ENCODE measurements at places on chromosomes 11 and 22.

GRCh38 chr22:48336339-48337060 lies 1491.2 kb downstream of the BRD1 start:
- DNase-seq, result no peak

DNA sequence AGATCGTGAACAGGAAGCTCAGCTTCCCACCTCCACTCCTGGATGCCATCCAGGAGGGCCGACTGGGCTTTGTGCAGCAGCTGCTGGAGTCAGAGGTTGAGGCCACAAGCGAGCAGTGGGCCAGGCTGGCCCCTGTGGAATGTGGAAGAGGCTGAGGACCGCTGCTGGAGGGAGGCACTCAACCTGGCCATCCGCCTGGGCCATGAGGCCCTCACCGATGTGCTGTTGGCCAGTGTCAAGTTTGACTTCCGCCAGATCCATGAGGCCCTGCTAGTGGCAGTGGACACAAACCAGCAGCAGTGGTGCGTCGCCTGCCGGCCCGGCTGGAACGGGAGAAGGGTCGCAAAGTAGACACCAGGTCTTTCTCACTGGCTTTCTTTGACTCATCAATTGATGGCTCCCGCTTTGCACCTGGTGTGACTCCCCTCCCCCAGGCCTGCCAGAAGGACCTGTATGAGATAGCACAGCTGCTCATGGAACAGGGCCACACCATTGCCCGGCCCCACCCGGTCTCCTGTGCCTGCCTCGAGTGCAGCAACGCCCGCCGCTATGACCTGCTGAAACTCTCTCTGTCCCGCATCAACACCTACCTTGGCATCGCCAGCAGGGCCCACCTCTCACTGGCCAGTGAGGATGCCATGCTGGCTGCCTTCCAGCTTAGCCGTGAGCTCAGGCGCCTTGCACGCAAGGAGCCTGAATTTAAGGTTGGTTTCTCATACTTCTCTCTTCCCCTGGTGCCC lies 24.9 kb downstream of the ART5 start:
- DNase-seq, result no peak

GRCh38 chr11:66604155-66604554 lies 11.2 kb downstream of the CCS start:
- DNase-seq, result no peak

GRCh38 chr11:27473017-27473406 lies 422 bp upstream of the LGR4 start:
- DNase-seq, result no peak

DNA sequence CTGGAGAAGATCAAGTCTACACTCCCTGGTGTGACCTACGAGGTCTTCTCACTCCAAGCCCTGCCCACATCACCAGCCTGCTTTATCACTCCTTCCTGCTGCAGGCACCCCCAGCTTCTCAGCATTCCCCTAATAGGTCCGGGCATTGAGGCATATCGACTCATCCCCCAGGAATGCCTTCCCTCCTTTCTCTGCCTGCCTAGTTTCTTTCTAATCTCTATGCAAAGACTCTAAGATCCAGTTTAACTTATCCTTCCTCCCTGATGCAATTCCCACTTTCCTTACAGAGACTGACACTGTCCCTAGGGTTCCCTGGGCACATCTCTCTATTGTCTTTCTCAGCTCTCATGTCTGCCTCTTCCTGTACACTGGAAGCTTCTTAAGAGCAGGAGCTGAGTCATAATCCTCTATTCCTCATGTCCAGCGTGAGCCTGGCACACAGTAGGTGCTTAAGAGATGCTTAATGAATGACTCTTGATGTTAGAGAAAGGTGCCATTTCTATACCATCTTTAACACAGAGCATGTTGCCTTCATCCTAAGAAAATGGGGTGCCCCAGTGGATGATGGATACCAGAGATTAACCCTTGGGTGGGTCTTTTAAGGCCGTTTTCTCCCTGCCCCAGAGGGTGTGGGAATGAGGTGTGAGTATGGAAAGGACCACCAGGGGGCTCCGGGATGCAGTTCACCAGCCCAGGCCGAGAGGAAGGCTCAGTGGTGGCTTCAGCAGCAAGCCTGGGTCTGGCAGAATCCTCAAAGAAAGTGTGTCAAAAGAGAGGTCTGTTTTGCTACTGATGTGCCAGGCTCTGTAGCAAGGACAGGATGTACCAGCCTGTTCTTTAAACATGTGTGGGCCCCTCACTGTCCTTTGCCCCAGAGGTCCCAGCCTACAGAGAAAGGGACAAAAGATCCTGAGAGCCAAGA lies 34.7 kb downstream of the PARVA start:
- no peak for DNase-seq

DNA sequence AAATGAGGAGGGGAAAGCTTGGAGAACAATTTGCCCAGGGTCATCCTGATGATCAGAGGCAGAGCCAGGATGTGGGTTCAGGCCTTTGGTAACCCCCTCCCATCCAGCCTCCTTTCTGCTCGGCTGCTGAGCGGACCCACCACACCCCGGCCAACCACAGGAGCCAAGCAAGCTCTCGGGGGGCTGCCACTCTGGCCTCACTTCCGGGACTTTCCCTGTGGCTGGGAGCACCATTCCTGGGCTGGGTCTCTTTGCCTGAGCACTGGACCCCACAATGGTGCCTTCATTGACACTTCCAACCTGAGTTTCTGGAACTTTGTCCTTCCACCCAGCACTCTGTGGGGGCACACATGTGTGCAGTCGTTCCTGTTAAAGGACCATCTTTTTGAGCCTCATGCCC lies 9.8 kb downstream of the TOP3B start:
- DNase-seq, result no peak

DNA sequence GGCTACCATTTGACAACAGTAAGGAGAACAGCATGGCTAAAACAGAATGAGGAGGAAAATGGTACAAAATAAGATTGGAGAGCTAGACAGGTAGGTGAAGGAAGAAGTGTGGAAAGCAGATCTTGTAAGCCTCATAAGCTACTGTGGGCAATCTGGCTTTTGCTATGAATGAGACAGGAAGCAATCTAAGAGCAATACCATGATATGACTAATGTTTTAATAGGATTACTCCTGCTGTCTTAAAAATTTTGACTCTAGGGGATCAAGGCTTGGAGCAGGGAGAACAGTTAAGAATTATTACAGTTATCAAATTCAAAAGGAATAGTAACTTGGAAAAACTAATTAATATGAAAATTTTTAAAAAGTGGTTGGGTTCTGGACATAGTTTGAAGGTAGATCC lies 1166.0 kb upstream of the CCDC90B start:
- DNase-seq, result no peak

- no peak for DNase-seq
These were observed 61.6 kb upstream of the PPARA start for GRCh38 chr22:46088541-46089311.

- DNase-seq, result no peak
These were observed 14.8 kb downstream of the OR52M1 start for GRCh38 chr11:4559527-4560440.
